Adrenal gland (tissue), 19 donors: ENCODE measurements at places on chromosomes 7 and 10. TPM values are rescaled to one million over a fixed set of nuclear protein-coding genes. Genes with fewer than 3 reads are reported as not detected.

The MUC12 gene
- 1.2 TPM for total RNA-seq

The SFXN2 gene
- total RNA-seq = 6.7 TPM

The HPSE2 gene
- total RNA-seq = not detected

The PNLIPRP2 gene
- 0.94 TPM for total RNA-seq

The ADRB1 gene
- total RNA-seq = 0.47 TPM

The EBLN1 gene
- total RNA-seq = not detected

The MSS51 gene
- total RNA-seq = 0.87 TPM

The RASA4B gene
- 13.5 TPM for total RNA-seq

The NODAL gene
- not detected for total RNA-seq

The ZNF511 gene
- 19.6 TPM for total RNA-seq

The HECTD2 gene
- total RNA-seq = 12.3 TPM

DNA sequence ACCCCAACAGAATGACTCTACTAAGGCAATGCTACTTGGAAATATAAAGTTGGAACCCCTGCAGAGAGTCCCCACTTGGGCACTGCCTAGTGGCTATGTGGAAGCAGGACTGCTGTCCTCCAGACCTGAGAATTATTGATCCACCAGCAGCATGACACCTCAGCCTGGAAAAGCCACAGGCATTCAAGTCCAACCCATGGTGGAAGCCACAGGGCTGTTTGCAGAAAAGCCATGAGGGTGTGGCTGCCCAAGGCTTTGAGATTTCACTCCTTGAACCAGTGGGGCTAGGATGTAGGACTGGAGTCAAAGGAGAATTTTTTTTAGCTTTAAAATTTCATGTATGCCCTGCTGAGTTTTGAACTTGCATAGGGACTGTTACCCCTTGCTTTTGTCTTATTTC lies 13.6 kb upstream of the GHRHR start:
- DNase-seq = no peak

DNA sequence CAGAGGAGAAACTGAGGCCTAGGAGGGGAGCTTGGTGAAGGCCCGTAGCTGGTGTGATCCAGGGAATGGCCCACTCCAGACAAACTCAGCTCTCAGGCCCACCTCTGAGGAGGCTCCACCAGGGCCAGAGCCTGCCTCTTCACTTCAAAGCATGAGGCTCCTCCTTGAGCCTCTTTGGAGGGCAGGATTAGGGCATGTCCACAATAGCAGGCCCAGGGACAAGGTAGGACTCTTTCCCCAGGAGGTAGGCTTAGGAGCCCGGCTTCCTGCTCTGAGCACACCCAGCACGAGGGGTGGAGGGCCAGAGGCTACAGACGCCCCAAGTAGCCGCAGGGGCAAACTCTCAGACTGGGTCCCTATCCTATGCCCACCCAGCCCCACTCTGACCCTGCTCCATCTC lies 164.6 kb upstream of the ZMIZ1 start:
- peak; percentile 6 for DNase-seq

DNA sequence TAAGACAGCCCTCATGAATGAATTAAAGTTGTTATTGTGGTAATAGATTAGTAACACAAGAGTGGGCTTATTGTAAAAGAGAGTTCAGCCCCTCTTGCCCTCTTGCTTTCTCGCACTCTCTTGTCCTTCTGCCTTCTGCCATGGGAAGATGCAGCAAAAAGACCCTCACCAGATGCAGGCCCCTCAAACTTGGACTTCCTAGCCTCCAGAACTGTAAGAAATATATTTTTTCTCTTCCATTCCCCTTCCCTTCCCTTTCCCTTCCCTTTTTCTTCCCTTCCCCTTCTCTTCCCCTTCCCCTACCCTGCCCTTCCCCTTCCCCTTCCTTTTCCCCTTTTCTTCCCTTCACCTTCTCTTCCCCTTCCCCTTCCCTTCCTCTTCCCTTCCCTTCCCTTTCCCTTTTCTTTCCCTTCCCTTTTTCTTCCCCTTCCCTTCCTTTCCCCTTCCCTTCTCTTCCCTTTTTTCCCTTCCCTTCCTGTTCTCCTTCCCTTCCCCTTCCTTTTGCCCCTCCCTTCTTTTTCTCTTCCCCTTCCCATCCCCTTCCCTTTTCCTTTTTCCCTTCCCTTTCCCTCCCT lies 55.6 kb upstream of the TMEM248 start:
- no peak for DNase-seq

- DNase-seq = no peak
These were observed 569.1 kb upstream of the KCND2 start for GRCh38 chr7:119703895-119704294.

DNA sequence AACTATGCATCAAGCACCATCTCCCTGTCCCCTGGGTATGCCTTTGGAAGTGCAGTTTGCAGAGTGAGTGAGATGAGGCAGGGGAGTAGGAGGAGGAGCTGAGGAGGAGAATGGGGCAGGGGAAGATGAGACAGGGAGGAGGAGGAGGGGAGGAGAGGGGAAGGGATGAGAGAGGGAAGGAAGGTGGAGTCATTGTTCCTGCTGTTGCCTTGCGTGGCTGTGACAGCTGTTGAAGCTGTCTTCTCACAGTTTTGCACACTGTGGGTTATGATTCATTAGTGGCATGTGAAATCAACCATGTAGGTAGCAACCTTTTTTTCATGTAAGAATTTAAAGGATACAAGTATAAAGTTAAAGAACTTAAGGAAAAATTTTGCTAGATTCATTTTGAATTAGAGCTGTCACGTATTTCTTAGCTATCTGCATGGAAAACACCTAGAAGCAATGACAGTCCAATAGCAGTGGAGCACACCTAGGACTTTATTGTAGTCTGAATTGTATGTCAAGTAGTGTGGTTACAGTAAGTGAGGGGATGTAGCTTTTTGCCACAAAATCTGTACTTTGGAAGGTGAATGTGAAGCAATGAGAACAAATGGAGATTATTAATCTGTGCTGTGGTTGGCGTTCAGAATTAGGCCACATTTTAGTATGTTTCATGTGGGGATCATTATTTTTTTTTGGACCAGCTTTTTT lies 21.7 kb downstream of the CCM2 start:
- DNase-seq = no peak

DNA sequence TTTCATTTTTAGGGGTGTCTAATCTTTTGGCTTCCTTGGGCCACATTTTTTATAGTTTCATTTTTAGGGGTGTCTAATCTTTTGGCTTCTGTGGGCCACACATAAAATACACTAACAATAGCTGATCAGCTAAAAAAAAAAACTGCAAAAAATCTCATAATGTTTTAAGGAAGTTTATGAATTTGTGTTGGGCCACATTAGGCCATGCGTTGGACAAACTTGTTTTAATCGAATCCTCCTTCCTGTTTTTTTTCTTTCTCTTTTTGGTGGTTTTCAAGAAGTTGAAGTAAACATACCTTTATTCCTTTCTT lies 37.4 kb downstream of the ZNRF2 start:
- DNase-seq = no peak

GRCh38 chr7:94511718-94512117 lies 2.1 kb downstream of the CASD1 start:
- no peak for DNase-seq

GRCh38 chr7:99389772-99390171 lies 15.2 kb downstream of the ARPC1B start:
- DNase-seq = no peak

- DNase-seq = no peak
These were observed 367.7 kb upstream of the NPVF start for GRCh38 chr7:25595996-25596395.

GRCh38 chr7:133703547-133703946 lies 423.6 kb upstream of the LRGUK start:
- no peak for DNase-seq

GRCh38 chr10:72310636-72311035 lies 36.9 kb downstream of the DDIT4 start:
- DNase-seq = peak; percentile 70

DNA sequence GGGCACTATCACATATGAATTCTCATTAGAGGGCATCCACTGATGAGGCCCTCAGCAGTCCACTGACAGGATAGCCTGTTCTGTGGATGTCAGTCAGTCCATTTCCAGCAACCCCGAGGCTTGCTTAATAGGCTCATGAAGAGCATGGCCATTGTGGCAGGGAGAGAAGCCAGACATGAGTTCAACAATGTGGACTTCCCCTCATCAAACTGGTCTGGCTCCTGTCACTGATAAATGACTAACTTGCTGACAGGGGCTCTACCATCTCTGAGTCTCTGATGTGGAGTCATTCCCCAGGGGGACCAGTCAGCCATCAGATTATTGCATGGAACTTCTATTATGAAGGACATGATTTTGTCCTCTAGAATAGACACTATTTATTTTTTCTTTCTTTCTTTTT lies 19.8 kb upstream of the TRIL start:
- DNase-seq = no peak

DNA sequence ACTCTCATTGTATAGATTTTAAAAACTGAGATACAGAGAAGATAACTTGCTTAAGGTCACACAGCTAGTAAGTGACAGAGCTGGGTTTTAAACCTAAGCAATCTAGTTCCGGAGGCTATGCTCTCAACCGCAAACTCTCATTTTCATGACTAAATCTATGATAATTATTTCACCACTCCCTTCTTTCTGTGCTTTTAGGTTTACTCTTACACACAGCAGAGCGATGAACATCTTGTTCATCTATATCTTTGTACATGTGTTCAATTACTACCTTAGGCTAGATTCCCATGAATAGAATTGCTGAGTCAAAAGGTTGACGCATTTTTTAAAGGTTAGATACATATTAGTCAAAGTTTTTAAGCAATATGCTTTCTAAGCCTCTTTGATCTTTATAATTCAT lies 154.8 kb downstream of the CHN2 start:
- no peak for DNase-seq

DNA sequence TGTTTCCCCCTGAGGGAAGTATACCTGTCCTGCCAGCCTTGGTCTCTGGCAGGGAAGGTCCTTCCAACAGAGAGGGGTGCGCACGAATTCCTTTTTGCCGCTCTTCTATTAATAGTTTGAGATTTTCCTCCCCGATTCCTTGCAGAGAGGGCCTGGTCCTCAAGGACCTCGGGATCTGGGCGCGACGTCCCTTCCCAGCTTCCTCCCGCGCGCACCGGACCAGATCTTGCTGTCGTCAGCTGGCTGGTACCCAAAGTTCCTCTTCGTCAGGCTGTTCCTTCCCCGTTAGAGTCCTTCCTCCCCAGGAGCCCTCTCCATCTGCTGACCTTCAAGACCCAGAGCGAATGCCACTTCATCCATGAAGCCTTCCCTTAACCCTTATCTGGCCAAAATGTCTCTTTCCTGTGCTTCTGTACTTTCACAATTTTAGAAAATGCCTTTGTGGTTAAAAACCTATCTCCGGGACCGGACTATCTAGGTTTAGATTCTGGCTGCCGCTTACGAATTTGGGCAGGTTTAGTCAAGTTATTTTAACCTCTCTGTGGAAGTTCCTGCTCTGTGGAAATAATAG lies 851 bp upstream of the GOT1 start:
- peak; percentile 76 for DNase-seq

- peak; percentile 92 for DNase-seq
These were observed 361 bp upstream of the PLXDC2 start for GRCh38 chr10:19815731-19816410.

DNA sequence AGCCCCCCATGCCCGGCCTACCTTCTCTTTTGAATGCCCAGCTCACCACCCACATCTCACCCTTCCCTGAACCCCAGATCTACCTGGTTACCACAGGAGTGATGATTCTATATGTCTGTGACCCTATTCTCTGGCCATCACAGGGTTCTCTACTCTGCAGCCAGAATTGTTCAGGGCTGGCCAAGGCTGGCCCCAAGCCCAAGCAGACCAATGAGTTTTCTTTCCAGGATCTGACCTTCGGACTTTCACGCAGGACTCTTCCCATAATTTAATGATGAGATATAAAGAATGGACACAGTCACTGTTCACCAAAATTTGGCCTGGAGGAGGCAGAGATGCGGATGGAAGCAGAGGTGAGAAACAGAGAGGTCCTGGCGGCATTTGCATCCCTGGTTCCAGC lies 72.6 kb downstream of the PIP4K2A start:
- DNase-seq = no peak

DNA sequence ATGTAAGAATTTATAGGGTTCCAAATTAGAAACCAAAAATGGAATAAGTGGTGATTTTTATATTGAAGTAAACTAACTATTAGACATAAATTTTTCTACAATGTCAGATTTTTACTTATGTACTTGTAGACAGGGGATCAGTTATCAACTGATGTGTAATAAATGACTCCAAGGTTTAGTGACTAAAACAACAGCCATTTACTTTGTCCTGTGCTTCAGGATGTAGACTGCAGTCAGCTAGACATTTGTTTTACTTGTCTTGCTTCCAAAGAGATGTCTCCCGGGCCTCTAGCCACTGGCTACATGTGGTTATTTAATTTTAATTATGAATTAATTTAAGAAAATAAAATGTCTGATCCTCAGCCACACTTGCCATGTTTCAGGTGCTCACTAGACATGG lies 249.7 kb upstream of the IGFBP3 start:
- no peak for DNase-seq

GRCh38 chr7:981793-982510 lies 1.0 kb upstream of the CYP2W1 start:
- DNase-seq = no peak

DNA sequence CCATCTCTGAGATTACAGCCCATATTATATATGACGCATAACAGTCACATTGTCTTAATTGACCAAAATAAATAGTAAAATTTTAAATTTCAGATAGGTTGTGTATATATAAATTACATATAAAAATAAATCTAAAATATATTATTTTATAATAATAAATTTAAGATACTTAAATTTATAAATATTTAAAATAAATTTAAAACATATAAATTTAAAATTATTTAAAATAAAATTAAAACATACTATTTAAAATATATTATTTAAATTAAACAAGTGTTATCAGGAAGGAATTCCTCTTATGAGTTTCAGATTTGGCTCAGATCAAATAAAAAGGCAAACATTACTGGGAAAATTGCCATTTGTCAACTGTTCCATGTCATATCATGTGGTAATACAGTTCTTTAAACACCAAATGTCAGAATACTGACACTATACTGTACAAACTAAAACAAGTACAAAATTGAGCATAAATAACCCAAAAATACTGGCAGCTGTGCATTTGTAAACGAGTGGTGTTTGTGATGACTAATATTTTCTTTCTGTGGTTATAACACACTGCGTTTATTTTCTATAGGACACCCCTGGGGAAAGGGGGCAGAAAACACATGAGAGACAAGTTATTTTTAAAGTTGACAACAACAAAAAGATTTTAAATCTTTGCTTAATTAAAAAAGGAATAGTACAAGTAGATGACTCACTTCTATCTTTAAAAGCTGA lies 71.3 kb upstream of the DGKB start:
- no peak for DNase-seq

DNA sequence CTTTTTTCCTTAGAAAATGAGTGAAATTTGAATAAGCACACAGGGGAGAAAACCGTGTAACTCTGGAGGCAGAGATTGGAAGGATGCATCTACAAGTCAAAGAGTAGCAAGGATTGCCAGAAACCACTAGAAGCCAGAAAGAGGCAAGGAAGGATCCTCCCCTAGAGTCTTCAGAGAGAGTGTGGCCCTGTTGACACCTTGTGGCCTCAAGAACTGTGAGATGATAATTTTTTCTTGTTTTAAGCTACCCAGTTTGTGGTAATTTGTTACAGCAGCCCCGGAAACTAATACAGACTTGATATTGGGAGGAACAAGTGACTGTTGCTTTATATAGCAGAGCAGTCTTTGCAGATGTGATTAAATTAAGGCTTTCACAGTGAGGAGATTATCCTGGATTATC lies 3.6 kb upstream of the GIMAP7 start:
- no peak for DNase-seq

- DNase-seq = no peak
These were observed 15.9 kb upstream of the FAM241B start for GRCh38 chr10:69614130-69614529.

GRCh38 chr10:1709161-1709560 lies 28.2 kb downstream of the ADARB2 start:
- no peak for DNase-seq

- DNase-seq = no peak
These were observed 121.6 kb downstream of the IDE start for GRCh38 chr10:92452313-92452712.

GRCh38 chr7:13240349-13240748 lies 552.9 kb downstream of the ARL4A start:
- DNase-seq = no peak
